ENCODE measurements at places on chromosomes 3 and 15.
A peak's percentile ranks its signal among the peaks of the same experiment; 100 is the strongest.

GRCh38 chr3:14428087-14429033 lies 26.0 kb downstream of the SLC6A6 start:
- no peak for DNase-seq

- DNase-seq = no peak
Observed at GRCh38 chr15:51801391-51801835, 28.0 kb upstream of the TMOD3 start.

GRCh38 chr3:72134989-72135451 lies 350.1 kb upstream of the PROK2 start:
- no peak for DNase-seq

DNA sequence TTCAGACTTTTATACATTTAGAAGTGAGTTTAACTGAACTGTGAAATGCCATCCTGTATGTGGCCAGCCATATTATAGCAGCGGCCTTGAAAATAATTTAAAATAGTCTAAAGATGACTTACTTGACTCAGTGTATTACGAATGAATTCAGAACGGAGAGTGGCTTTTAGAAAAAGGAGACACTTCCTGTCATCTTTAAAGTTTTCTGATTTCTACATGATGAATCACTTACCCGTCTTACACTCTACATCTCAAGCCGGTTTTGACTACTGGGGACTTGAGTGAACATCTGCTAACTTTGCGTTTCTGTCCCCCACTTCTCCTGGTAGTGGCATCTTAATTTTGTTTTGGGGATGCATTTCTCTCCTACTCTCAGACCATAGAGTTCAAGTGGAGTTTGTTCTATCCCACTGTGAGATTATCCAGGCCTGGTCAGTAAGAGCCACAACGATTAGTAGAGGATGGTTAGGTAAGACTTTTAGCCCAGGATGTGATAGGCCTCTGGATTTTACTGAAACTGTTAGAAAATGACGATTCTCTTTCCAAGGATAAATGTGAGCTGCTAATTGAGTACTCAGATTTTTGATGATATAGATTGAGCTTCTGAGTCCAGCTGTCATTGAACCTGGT lies 175.4 kb upstream of the CADPS start:
- peak; percentile 87 for DNase-seq

DNA sequence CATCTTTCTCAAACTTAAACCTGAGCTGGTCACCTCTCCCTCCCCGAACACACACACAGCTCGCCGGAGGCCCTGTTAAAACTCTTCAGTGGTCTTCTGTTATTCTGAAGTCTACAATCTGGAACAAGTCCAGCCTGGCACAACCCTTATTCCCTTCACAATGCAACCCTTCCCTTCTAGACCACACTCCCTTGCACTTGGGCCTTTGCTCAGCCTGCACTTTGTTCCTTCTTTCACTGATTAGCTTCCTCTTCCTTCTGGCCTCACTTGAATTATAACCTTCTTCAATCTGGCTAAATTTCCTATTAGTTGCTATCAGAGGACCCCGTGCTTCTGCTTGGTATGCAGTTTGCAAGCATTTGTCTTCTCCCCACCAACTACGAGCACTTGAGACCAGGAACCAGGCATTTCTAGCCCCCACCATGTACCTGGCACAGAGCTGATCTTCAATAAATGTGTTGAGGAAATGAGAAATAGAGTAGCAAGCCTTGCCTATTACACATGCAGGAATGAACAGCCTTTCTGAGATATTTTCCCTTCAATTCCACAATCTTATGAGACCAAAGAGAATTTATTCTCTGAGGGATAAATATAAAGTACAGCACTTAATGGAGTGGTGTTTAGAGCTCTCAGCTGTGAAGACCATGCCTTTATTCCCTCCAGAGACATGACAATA lies 663.1 kb upstream of the ADAMTS9 start:
- DNase-seq = no peak

DNA sequence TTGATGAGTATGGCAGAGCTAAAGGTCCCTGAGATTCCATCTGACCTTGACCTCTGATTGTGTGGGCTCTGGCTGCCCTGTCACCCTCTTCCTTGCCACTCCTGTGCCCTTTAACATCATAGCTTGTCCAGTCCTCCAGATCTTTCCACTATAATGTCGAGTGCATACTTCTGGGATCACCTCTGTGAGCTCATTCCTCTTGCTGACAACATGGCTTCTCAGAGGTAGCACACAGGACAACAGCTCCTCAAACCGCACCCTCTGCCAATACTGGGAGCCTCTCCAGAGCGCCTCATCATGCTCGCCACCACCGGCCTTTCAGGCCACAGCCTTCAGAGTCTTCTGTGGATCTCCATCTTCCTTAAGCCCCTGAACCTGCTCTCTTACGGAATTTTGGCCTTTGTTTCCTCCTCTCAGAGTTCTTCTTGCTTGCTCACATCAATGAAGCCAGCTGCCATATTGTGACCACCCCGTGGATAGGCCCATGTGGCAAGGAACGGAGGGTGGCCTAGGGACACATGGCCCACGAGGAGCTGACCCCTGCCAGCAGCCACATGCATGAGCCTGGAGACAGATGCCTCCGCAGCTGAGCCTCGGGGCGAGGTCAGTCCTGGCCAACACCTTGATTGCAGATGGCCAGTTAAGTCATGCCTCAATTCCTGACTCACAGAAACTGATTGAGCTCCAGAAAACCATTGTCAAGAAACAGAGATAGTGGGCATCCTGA lies 31.1 kb downstream of the PLA2G4D start:
- DNase-seq = no peak

DNA sequence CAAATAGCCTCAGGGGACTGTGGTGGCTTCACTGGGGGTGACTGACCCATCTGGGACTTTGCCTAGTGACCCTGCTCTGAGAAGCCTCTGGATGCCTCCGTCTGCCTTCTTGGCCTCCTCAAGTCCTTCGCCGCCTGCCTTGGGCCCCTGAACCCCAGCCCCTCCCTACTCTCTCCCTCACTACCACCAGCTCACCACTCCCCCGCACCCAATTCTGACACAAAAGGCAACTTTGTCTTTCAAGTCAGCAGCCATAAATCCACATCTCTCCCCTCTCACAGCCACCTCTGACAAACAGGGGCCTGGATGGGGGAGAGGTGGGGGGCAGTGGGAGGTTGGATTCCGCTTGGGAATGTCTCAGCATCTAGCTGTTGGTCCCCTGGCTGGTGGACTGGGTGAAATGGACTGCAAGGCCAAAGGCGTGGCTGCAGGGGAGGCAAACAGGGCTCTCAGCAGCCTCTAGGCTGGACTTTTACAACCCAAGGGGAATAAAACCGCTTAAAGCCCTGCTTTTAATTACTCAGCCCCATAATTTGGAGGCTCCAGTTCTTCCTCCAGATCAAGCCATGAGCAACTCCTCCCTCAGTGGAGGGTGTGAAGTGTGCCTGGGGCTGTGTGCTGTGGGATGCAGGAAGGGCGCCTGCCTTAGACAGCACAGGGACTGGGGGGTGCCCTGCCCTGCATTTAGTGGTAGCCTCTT lies 33.4 kb downstream of the IGDCC3 start:
- DNase-seq = no peak

GRCh38 chr3:100968932-100969906 lies 24.0 kb downstream of the ABI3BP start:
- peak; percentile 71 for DNase-seq

DNA sequence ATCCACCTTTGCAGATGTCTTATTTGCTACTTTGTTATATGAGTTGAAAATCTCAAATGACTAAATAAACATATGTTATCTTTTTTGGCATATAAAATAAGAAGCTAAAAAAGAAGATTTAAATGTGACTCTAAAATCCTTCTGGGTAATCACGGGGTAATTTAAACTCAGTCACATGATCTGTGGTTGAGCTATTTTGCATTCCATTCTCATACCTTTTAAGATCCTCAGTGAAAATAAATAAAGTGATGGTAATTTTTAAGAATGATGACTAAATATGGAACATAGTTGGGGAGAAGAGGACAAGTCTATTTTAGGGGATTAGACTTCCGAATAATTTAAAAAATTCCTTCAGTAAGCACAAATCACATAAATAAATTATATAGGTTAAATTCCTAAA lies 1076.8 kb downstream of the TUSC7 start:
- peak; percentile 72 for DNase-seq

DNA sequence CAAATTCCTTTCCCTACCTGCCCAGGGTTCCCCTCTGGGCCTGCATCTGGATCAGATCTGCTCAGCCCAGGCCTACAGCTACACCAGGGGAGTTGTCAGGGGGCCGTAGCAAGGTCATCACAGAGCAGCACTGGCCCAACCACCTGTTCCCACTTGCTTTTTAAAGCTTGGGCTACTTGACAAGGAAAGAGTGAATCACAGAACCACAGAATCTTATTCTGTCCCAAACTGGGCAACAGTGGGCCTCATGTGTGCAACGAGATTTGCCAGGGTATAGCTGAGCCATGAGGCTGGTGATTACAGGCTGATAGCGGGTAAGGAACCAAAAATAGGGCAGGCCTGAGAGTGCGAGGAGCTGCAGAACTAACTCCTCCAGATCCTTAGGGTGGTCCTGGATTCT lies 66.7 kb downstream of the MYLK start:
- DNase-seq = no peak

Measured in fibroblast of skin of right biceps (primary cell).